NCI-H526 (cell line): ENCODE measurements at places on chromosomes 4 and X.

DNA sequence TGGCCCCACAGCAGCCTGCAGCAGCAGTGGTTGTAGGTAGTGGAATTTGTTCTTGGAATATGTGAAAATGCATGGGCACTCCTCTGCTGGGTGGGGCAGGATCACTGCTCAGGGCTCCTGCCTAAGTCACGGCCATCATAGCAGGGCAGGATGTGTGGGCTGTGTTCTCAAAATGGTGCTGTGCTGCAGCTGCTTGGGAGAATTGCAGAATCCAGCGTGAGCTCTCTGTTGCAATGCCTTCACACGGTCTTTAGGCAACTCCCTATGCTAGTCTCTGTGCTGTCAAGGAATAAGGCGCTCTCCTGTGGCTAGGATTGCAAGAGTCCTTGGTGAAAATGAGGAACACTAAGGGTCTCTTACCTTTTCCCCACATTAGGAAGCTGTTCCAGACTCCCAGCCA is 42.9 kb downstream of the F8 start:
- DNase-seq: no peak

- DNase-seq: no peak
Measured at GRCh38 chrX:68690936-68691501, 43.6 kb downstream of the STARD8 start.

- no peak for DNase-seq
Measured at GRCh38 chrX:138928737-138929459, 217.4 kb upstream of the FGF13 start.

DNA sequence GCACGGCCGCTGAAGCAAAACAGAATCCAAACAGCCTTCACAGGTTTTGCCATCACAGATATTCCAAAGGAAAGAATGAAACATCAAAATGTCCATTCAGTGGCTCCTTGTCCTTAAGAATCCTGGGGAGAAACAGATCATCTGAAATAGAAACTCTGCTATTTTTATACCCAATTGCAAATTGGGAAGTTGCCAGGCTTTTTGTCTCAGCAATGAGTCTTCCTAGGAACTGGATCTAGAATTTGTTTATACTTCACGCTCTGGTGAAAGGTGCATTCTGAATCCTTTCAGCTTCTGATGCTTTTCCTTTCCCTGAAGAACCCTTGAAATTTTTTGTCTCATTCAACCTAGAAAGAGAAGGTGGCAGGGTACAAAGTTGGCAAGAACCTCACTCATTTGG is 218.9 kb downstream of the FBXW7 start:
- peak; percentile 64 for DNase-seq

GRCh38 chrX:139200793-139201192 is 329.7 kb upstream of the F9 start:
- DNase-seq: no peak

DNA sequence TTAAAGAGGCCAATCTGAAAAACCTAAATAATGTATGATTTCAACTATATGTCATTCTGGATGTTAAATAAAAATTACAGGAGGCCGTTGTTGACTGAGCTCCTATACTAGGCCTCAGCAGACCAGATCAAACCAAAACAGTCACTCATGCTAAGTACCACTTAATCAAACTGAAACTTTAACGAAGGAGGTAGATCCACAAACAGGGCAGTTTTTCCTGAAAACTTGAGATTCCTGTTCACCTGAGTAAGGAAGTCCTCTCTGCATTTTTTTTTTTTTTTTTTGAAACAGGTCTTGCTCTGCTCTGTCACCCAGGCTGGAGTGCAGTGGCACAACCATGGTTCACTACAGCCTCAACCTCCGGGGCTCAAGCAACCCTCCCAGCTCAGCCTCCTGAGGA is 27.7 kb downstream of the MANBA start:
- DNase-seq: no peak

DNA sequence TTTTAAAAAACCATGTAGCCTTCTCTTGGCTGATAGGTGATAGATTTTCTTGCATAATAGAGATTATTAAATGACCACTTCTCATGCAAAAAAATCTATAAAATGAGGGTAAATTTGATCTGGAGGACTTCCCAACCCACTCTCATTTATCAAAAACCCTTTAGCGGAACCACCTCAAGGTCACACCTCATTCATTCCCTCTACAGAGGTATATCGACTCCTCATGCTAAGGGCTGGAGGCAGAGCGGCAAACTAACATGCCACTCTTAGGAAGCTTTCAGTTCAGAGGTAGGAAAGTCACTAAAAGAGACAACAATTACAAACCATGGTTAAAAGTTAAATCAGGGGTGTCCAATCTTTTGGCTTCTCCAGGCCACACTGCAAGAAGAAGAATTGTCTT is 90.0 kb downstream of the COX7B2 start:
- no peak for DNase-seq

GRCh38 chr4:19319607-19320006 is 932.1 kb upstream of the SLIT2 start:
- DNase-seq: no peak

- no peak for DNase-seq
Measured at GRCh38 chr4:13151194-13151593, 332.9 kb downstream of the RAB28 start.

GRCh38 chr4:148204892-148205291 is 237.3 kb downstream of the NR3C2 start:
- no peak for DNase-seq

- DNase-seq: no peak
Measured at GRCh38 chr4:118736900-118737299, 51.7 kb downstream of the METTL14 start.

- no peak for DNase-seq
Measured at GRCh38 chr4:170256807-170257206, 167.1 kb upstream of the AADAT start.

- no peak for DNase-seq
Measured at GRCh38 chr4:57404483-57404882, 294.3 kb upstream of the IGFBP7 start.

GRCh38 chr4:48027653-48028052 is 11.1 kb downstream of the NIPAL1 start:
- DNase-seq: no peak

DNA sequence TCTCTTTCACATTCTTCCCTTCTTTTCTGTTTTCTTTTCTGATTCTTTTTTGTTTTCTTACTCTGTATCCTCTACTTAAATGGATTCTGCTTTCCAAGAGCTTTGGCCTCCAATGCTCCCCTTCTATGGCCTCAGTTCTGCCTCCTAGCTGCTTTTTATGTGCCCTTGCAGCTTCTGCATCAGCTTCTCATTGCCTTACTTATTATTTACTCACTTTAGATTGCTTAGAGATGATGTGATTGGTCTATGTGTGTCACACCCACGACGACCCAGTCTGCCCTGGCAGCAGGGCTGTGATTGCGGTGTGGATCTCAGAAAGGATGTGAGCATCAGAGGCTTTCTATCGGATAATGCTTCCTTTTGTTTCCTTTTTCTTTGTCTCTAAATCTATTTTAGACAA is 71.8 kb upstream of the SMARCA5 start:
- DNase-seq: no peak

GRCh38 chrX:133849676-133850075 is 135.7 kb downstream of the GPC3 start:
- no peak for DNase-seq

GRCh38 chr4:87865960-87866598 is 33.3 kb downstream of the MEPE start:
- DNase-seq: no peak

DNA sequence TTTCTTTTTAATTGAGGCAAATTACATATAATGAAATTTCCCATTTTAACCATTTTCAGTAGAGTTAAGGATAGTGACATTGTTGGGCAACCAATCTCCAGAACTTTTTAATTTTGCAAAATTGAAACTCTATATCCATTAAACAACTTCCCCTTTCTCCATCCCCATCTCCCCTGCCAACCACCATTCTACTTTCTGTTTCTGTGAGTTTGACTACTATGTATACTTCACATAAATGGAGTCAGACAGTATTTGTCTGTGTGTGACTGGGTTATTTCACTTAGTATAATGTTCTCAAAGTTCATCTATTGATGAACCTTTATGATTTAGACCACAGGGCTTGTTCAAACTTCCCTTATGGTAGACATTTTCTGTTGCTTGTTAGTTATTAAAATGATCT is 364.5 kb upstream of the MAD2L1 start:
- DNase-seq: no peak

DNA sequence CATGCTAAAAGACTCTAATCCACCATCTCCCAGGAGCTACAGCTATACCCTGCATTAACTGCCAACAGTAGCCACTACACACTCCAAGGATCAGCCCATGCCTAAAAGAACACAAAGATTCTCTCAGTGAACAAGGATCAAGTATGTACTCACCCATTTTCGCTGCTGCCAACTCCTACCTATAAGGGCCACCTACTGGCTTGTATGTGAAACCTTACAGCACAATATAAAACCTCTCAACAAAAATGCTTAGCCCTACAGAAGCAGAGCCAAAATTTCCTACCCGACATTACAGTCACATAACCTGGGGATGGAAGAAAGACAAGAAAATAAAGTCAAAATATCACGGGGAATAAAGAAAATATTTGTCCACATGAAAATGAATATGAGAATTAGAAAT is 562.8 kb upstream of the POU3F4 start:
- no peak for DNase-seq

DNA sequence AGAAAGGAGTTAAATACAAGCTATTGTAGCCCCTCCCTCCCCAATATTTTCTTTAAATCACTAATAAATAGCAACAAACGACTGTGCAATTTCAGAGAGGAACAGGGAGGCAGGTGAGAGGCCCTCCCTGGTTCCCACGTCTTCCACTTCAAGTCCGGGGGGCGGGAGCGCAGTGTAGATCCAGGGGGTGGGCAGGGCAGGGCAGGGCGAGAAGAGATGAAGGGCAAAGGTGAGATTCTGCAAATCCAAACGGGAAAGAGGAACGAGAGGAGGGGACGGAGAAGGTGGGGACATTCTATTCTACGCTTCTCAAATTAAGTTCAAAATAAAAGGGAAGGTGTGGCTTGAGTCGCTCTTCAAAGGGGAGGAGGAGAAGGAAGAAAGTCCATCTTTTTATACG is 6.8 kb downstream of the NKX6-1 start:
- no peak for DNase-seq

DNA sequence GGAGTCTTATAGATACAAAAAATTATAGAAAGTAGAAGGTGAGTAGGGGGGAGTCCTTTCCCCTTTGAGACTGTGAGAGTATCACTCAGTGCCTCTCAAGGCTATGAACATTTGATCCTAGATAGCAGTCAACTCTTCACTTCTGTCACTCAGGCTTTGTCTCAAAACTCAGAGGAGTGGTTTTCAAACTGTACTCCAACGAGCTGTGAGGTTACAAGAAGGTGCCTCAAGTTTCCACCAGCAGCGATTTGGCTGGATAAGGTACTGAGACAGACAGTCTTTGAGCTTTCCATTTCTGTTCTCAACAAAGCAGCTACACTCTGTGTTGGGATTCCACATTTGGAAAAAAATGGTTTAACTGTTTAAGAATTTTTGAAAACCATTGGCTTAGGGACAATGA is 48.0 kb upstream of the NDST3 start:
- DNase-seq: no peak

DNA sequence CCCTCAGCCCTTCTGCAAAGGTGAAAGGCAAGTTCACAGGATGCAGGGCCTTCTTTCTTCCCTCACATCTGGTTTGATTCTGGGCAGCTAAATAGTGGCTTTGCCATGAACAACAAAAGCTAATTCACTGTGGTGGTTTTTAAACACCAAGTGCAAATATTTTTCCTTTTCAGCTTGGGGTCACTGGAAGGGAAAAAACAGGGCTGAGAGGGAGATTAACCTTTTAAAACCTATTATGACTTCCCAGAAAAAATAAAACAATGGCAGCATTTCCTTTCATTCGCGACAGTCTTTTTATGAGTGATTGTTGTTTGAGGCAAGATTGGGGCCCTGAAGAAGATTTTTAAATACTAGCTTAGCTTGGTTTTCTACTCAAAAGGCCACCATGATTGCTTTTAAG is 103.7 kb upstream of the SCML1 start:
- DNase-seq: no peak

- no peak for DNase-seq
Measured at GRCh38 chrX:40440866-40441265, 139.9 kb upstream of the ATP6AP2 start.

GRCh38 chr4:152581536-152582160 is 45.8 kb upstream of the FBXW7 start:
- no peak for DNase-seq

GRCh38 chrX:23720117-23720677 is 22.9 kb downstream of the ACOT9 start:
- DNase-seq: no peak

GRCh38 chrX:48999030-48999429 is 3.0 kb downstream of the GRIPAP1 start:
- no peak for DNase-seq

DNA sequence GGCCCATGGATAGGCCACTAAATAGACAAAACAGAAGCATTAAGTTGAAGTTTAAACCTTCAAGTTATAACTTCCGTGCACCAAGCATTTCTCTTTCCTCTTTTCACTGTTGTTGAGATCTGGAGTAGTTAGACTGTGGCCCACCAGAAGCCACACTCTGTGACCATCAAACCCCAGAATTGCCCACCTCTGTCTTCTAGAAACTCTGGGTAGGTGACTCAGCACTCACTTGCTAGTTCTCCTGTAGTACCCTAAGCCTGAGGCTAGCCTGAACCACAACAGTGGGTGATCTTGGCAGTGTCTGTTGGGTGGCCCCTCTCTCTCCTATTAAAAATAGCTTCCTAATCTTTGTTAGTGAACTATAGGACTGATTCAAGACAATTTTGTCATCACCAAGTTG is 24.6 kb upstream of the CD40LG start:
- no peak for DNase-seq

- DNase-seq: no peak
Measured at GRCh38 chrX:109880629-109881028, 122.3 kb upstream of the TMEM164 start.

DNA sequence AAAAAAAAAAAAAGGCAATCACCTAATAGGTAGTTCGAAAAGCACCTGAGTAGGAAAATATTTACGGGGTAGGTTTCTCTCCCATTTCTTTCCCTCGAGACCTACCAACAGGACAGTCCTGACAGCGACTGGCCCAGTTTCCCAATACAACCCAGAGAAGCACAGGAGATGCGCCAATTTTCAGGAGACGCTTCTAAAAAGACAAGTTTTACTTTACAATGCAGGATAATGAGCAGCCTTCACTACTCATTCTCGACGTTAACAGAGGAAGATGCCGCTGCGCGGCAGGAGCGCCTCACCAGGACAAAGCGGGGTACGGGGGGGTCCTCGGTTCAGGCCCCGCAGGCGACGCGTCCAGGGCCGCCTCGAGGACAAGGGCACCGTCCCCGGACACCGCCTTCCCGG is 708 bp downstream of the BCLAF3 start:
- DNase-seq: no peak

DNA sequence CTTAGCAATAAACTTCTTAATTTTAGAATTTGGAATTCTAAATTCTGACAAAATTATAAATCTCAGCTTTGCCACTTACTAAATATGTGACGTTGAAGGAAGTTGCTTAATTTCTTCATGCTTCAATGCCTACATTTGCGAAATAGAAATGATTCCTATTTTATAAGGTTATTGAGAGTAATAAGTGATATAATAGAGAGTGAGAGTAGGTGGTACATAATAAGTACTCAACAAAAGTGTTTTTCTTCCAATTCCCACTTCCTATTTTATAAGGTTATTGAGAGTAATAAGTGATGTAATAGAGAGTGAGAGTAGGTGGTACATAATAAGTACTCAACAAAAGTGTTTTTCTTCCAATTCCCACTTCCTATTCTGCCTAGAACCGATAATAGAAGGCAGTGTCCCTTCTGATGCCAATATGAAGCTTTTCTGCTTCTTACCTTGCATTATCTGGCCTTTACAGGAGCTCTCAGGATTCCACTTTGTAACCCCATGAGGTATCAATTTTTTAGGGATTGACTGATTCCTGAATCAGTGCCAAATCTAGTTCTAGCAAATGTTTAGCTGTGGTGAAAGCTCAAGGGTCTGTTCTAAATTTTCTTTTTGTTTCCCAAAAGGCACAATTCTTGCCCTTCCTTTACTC is 31.4 kb downstream of the VSIG4 start:
- DNase-seq: no peak
